ENCODE measurements at places on chromosomes 1 and 21. TPM values are rescaled to one million over a fixed set of nuclear protein-coding genes. Genes with fewer than 3 reads are reported as not detected.

DNA sequence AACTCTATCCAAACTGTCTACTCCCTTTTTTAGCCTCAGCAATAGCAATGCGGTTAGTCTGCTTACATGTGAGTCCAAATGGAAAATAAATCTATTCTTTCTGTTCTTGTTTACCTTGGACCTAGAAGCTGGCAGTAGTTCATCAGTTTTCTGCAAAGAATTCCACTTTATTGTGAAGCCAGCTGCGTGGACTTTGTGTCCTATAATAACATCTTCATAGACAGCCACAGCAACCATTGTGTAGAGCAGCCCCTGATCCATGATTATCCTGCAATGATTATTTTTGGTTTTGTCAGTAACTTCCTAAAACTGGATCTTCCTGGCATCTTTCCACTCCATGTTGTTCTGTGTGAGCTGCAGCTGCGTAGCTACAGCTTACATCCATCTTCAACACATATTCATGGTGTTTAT, 408.7 kb downstream of the NUF2 start:
- no peak for DNase-seq

DNA sequence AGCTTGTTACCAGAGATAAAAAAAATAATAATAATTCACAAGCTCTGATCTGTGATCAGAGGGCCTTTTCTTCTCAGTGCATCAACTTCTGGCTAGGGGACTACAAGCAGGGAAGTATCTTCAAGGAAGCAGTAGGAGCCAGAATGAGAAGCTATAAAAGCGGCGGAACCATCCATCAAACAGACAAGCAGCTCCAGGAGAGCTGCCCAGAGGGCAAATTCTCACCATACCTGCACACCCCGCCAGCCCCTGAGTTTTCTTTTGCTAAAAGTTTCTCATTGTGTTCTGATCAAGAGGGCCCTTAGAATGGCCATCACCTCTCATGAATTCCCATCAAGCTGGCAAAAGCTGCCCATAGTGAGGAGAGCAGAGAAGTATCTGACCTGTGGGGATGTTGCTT, 99.4 kb downstream of the SMYD2 start:
- DNase-seq, result no peak

DNA sequence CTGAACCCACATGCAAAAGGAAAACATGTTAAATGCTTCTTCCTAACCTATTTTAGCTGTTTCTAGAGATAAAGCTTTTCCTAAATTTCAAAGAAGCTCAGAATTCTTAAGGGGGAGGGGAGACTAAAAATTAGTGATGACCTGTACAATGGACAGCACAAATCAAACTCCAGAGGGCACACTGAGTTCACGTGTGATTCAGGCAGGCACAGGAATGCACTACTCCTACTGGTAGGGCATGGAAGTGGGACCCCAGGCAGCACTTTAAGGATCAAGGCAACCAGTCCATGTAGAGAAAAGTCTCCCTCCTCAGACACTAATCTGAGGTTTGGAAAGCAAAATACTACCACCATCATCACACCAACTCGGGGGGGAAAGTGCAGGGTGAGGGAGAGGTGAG, 31.3 kb upstream of the CLCA4 start:
- DNase-seq, result no peak

The DPYD gene
- 9.2 TPM for total RNA-seq

The MMEL1 gene
- total RNA-seq, result 0.82 TPM

The B4GALT2 gene
- total RNA-seq, result 40.3 TPM

The ZNF648 gene
- total RNA-seq, result not detected

The PRELP gene
- 22.5 TPM for total RNA-seq

The FCER1G gene
- 22.0 TPM for total RNA-seq
